NCI-H187 (cell line): ENCODE measurements at places on chromosomes 12 and 14.

DNA sequence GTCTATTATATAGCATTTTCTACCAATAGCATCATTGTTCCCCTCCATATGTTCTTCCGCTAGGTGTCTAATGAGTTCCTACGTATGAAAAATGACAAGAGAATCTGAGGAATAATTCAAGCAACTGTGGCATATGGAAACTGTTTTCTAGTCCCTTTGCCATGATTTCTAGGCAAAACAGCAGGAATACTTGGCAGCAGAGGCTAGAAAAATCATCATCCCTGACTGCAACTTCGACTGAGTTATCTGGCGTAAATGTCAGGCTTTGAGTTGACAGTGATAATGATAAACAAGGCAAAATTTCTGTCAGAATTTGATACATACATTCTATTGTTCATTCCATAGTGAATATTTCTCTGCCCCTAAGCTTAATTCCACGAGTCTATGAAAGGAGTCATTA is 572.8 kb upstream of the USP15 start:
- no peak for DNase-seq

- DNase-seq: no peak
These were observed 24.0 kb upstream of the GSG1 start for GRCh38 chr12:13127444-13127843.

DNA sequence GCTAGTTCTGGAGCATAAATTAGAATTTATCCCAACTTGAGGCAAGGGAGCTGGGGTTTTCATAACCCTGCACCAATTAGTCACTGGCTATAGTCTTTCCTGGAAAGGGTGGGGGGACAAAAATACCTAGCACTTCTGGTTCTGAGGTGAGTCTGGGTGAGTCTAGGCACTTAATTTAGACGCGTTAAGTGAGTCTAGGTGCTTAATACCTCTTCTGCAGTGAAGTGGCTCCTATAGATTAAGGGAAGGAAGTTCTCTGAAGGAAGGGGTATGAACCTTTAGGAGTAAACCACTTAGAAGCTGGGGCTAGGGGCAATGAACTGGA is 251.7 kb downstream of the EFCAB11 start:
- DNase-seq: no peak

DNA sequence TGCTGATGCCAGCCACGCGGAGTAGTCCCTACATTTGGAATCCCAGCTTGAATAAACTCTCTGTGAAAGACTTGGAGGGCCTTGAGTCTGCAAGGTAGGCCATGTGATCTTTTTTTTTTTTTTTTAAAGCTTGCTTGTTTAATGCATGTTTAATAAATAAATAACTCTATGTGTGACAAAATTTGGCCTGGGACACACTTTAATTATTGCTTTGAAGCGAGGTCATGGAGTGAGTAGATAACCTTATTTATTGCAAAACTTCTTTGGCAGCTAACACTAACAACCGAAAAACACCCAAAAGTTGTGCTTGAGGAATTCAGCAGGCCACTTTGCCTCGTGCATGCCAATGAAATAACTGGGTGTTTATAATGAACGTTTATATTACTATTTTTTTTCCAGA is 382.2 kb downstream of the FLRT2 start:
- DNase-seq: no peak

DNA sequence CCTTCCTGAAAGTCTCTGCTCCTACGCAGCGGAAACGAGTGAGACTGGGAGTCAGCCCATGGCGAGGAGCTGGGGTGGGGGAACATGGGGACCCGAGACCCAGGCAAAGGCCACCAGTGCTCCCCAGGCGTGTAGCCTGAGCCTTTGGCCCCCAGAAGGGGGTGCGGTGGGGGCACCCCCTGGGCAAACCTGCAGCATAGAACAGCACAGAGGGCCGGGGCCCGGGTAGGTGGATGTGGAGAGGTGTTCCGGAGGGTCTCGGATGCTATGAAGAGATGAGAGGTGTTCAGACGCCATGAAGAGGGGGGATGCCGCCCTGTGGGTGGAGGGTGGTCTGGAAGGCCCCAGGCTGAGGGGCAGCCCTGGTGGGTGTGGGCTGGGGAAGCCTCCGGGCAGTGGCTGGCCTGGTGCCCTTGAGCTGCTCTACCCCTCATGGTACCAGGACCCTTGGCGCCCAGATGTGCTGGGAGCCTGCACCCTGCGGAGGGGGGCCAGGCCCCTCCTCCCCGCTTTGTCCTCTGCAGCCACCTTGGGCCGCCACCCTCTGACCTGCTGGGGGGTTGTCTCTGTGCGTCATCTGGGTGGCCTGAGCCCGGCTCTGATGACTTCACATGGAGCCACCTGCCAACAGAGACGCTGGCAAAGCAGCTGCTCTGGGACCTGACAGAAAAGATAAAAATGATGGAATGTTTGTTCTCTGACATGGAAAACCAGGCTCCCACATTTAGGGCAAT is 83.4 kb downstream of the KIF26A start:
- no peak for DNase-seq

GRCh38 chr12:132447731-132448462 is 42.1 kb upstream of the FBRSL1 start:
- no peak for DNase-seq

- DNase-seq: no peak
These were observed 173.5 kb upstream of the SFSWAP start for GRCh38 chr12:131537267-131537958.

DNA sequence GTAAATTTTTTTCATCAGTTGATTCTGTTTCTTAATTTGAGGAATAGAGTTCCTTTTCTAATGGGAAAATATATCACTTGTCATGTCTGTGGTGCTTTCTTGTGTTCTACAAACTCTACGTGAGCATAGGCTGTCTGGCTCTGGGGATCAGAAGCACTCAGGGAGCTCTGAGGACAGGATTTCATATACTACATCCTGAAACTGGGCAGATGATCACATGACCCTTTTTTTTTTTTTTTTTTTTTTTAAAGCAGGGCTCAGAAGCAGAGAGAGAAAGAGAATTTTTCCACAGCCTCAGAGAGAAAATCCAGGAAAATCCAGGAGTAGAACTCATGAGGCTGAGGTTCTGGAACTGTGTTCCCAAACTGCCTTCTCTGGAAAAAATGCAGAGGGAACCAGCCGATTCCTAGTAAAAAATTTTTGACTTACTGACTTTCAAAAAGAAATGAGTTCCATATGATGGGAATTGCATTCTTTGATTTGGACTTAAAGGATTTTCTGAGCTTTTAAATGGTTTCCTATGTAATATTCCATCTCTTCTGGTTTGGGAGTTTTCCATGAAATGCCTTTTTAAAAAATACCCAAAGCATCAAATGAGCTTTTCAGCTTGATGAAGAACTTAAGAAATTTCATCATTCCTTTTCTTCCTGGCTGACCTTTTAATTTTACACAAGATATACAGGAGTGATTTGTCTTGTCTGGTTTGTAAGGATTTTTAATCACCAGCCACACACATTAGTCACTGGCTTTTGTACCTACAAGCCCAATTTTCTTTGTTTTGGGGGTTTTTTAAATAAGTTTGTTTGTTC is 183.1 kb upstream of the HIF1A start:
- no peak for DNase-seq

DNA sequence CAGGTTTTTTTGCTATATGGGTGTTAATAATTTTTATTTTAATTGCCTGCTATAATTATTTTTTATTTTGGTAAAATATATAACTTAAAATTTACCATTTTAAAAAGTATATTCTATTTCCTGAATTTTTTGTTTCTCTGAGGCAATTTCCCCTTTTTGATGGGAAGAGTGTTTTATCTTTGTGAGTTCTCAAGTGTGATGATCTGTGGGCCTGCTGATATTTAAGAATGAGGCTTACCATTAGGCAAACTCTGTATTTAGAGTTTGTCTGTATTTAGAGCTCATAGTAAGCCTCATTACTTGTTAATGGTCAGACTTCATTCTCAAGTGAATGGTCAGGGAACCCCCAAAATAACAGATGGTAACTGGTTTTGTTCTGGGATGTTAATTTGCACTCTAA is 48.0 kb downstream of the WNK1 start:
- no peak for DNase-seq

DNA sequence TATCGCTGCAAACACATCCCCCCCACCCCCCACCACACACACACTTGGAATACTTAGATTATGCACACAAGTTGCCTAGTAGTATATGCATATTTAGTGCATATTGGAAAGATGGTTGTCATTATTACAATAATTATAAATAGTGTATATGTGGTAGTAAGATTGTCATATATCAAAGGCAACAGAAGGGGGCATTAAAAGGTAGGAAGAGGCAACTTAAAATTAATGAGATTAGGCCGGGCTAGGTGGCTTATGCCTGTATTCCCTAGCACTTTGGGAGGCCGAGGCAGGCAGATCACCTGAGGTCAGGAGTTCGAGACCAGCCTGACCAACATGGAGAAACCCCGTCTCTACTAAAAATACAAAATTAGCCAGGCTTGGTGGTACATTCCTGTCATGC is 52.1 kb downstream of the GSC start:
- no peak for DNase-seq

GRCh38 chr14:35958499-35958898 is 132.4 kb downstream of the BRMS1L start:
- DNase-seq: no peak

DNA sequence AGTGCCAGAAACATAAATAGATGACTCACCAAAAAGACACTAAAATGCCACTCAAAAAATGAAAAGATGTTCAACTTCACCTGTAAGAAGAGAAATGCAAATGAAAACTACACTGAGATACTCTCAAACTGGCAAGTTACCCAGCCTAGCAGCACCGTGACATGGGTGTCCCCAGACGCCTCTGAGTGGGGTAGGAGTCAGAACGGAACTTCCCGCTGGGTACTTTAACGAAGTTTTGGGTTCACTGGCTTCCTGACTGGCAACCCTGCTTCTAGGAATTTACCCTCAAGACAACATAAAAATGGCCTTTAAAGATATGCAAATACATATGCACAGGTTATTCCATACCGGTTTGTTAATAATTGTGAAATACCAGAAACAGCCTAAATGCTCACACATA is 52.6 kb downstream of the RIMBP2 start:
- no peak for DNase-seq

GRCh38 chr12:68438601-68439000 is 106.4 kb upstream of the MDM1 start:
- no peak for DNase-seq

DNA sequence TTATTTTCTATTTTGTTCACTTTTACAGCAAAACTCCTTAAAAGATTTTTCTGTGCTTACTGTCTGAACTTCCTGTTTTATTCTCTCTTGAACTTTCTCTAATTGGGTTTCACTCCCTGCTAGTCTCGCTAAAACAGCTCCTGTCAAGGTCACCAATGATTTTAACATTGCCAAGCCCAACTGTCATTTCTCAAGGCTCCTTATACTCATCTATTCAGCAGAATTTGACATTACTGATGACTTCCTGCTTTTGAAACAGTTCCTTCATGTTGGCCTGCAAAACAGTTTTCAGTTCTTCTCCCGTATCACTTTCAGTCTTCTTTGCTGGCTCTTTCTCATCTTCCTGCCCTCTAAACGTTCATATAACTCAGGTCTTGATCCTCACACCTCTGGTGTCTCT is 268.5 kb upstream of the USP15 start:
- DNase-seq: no peak

DNA sequence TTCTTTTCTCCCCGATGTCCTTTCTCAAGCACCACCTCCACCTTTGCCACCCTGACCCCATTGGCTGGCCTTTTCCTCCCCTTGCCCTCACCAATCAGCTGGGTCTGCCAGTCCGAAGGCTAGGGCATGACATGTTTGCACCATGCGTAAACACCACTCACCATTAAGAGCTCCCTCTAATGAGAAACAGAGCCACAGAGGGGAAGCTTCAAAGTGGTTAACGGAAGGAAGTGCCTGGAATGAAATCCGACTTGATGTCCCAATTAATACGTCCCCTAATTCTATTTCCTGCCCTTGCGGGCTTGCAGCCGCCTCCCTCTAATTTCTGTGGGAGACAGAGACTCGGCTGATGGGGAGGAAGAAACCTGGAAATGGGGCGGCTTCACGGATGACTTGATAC is 318.5 kb upstream of the TBX3 start:
- DNase-seq: no peak

DNA sequence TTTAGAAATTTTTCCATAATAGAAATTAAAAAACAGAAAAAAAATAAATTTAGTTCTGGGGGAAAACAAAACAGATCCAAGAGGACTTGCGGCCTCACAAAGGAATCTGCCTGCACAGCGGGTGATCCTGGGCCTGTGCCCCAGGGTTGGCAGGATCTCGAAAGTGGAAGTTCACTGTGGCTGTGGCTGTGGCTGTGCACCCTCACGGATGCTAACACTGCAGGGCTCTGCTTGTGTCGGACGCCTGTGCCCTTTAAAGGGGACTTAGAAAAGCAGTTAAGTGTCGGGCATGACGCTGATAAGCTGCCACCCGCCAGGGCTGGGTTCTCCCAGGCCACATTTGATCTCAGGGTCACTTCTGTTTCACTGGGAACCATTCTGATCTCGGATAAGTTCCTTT is 209.1 kb downstream of the TTC7B start:
- no peak for DNase-seq

DNA sequence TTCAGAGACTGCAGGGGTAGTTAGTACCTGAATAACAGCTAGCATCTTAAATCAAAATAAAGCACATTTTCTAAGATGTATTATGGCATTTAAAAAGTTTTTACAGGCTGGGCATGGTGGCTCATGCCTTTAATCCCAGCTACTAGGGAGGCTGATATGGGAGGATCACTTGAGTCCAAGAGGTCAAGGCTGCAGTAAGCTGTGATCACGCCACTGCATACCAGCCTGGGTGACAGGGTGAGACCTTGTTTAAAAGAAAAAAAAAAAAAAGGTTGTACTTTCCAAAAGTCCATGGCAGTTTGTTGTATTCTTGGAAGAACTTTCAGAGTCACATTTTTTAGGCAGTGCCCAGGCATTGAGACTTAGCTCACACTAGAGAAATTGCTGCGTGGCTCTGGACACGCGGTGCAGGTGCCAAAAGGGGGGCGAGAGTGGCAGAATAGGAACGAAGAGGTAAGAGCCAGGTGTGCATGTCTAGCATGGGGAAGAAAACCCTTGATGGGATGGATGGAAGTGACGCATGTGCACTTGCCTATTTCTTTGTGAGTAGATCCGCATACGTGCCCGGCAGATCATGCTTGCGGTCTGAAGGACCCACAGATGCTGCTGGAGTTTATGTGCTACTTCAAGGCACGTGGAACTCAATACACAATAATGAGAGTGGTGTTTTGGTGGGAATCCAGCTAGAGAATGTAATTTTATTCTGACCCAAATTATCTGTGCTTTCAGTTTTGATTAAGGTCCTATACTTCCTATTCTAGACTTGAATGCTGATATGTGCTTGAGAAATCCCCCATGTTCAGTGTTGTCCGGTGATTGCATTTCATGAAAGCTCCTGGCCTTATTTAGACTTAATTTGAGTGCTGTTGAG is 11.9 kb downstream of the ANKRD13A start:
- DNase-seq: no peak

DNA sequence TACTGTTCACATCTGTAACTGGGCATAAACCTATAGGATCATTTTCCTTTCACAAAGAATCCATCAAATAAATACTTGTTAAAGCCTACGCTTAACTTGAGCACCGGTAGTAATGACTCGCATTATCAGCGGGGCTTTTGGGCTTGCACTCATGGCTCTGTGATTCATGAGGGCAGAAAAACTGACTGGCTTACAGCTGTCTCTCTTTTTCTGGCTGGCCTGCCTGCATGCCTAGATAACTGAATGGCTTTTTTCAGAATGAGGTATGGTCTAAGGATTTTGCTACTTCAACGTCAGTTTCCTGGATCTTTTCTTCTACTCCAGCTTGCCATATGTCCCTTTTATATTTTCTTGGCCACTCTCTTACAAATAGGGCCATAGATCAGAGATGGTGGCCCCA is 531.1 kb downstream of the NRXN3 start:
- no peak for DNase-seq

- DNase-seq: no peak
These were observed 62.1 kb downstream of the TNFAIP2 start for GRCh38 chr14:103185051-103186029.
